Uterus (tissue), 4 donors: ENCODE measurements at places on chromosomes 1 and 21. TPM values are rescaled to one million over a fixed set of nuclear protein-coding genes. Genes with fewer than 3 reads are reported as not detected.

DNA sequence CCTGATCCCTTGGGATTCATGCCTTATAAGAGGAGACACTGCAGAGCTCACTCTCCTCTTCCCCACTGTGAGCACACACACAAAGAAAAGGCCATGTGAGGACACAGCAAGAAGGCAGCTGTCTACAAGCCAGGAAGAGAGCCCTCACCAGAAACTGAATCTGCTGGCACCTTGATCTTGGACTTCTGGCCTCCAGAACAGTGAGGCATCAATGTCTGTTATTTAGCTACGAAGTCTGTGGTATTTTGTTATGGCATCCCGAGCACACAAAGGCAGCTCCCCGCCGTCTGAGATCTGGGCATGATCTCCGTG is 47.1 kb upstream of the RPL11 start:
- no peaks in the 10 kb centered on the region for H3K27me3 ChIP-seq
- H3K36me3 ChIP-seq = no peaks in the 10 kb centered on the region
- DNase-seq = no peak
- H3K4me1 ChIP-seq = no peaks in the 10 kb centered on the region

DNA sequence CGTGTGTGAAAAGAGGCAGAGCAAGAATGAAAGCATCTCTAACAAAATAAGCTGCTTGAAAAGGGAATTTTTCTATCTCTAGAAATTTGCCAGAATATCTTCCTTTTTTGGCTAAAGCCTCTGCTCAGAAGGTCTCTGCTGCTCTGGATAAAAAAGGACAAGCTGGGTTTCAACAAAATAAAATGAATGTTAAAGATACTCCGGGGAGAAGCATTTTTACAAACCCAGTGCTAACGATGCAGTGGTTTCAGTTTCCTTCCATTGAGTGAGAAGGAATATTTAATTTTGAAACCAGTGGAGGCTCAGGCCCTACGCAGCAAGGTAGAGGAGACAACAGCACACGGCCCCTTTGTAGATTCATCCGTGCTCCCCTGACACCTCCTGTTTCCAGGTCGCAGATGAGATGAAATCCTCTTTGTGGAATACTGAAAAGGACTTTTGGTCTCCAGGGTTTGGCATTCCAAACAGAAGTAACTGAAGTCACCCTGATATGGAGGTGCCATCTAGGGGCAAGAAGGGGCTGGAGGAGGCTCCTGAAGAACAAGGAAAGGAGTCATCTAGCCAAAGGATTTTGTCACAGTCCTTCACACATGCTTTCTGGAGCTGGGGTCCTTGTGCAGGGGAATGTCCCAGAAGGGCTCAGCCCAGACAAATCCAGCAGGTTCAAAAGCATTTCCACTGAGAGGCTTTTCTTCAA is 65.7 kb upstream of the SYT6 start:
- H3K4me1 ChIP-seq = no peaks in the 10 kb centered on the region
- peak overlapping the region; percentile 27 for H3K4me3 ChIP-seq
- no peaks in the 10 kb centered on the region for H3K36me3 ChIP-seq
- no peak for DNase-seq
- H3K27ac ChIP-seq = peak overlapping the region; percentile 38
- H3K27me3 ChIP-seq = no peaks in the 10 kb centered on the region

DNA sequence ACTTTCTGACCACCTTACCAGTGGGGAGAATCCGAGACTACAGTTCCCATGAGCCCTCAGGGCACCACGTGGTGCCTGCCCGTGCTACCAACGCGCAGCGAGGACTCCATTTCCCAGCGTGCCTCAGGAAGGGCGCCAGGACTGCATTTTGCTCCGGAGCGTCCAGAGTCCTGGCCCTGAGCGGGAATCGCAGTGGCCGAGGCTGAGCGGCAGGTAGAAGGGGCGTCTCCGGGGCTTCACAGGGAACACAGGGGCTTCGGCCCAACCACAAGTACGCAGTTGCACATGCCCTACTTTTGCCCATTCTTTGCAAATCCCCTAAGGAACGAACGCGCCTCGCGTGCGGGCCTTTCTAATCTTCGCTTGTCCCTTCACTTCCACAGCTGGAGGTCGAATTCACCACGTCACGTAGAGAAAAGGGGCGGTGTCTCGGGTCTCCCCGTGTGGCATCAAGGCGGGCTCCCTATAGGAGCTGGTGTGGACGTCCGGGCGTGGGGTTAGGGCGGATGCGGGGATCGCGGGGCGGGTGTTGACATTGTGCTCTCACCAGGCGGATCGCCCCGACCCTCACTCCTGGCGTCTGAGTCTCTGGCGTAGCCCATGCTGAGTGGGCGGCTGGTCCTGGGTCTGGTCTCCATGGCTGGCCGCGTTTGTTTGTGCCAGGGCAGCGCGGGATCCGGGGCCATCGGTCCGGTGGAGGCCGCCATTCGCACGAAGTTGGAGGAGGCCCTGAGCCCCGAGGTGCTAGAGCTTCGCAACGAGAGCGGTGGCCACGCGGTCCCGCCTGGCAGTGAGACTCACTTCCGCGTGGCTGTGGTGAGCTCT is at the start of gene BOLA1:
Gene BOLA1 (plus strand): TSS at position 109 of the 825 bp plus-strand sequence. CDS start 492 bp downstream, at position 601.
- H3K36me3 ChIP-seq = no peaks in the 10 kb centered on the region
- peak; percentile 95 for DNase-seq
- no peaks in the 10 kb centered on the region for H3K4me1 ChIP-seq
- no peaks in the 10 kb centered on the region for H3K27me3 ChIP-seq
- peak within 1 kb of the TSS; percentile 52 for H3K4me3 ChIP-seq

DNA sequence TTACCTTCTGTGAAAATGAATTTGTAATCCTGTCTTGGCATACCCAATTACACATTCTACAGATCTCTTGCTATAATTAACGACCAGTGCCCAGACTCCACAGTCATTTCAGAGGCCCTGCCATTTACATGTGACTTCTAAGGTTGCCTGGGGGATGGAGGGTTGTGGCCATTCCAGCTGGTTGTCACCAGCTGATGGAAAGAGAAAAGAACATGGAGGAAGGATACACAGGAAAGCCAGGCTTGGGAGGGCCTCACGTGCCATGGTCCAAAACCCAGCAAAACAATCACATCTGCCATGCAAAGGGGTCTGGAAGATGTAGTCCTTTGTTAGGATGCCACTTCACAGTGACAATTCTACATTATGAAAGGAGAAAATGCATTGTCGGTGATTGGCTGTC is 59.3 kb downstream of the LAMC2 start:
- H3K4me3 ChIP-seq = no peak overlapping the region
- no peaks in the 10 kb centered on the region for H3K4me1 ChIP-seq
- H3K36me3 ChIP-seq = no peaks in the 10 kb centered on the region
- peak overlapping the region; percentile 8 for H3K27ac ChIP-seq
- H3K27me3 ChIP-seq = no peaks in the 10 kb centered on the region

GRCh38 chr21:33761441-33762036 is 119.2 kb downstream of the ITSN1 start:
- no peak overlapping the region for H3K4me3 ChIP-seq
- DNase-seq = peak; percentile 26
- peak overlapping the region; percentile 90 for H3K27ac ChIP-seq
- peaks cover 4% of the 10 kb centered on the region for H3K4me1 ChIP-seq
- no peaks in the 10 kb centered on the region for H3K36me3 ChIP-seq
- no peaks in the 10 kb centered on the region for H3K27me3 ChIP-seq

DNA sequence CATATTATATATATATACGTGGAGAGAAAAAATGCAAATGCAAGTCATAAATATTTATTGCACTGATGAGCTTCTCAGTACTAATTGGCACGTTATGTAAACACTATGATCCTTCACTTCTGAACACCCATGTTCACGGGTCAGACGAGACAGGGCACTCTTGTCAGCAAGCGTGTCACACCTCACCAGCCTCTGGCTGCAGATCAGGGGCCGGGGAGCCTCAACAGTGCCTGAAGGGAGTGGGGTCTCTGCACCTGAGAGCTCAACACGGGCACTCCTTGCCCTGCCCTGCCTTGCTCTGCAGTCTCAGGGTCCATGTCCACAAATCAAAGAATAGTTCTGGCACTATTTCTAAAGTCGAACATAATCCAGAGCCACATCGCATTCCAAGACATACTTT is 409 bp upstream of the HIVEP3 start:
- H3K36me3 ChIP-seq = no peaks in the 10 kb centered on the region
- no peak overlapping the region for H3K4me3 ChIP-seq
- H3K4me1 ChIP-seq = no peaks in the 10 kb centered on the region
- H3K27me3 ChIP-seq = no peaks in the 10 kb centered on the region
- no peak overlapping the region for H3K27ac ChIP-seq

GRCh38 chr1:192588546-192588945 is 13.0 kb downstream of the RGS1 start:
- peak overlapping the region; percentile 14 for H3K27ac ChIP-seq
- no peaks in the 10 kb centered on the region for H3K4me1 ChIP-seq
- H3K4me3 ChIP-seq = no peak overlapping the region
- no peak for DNase-seq
- H3K36me3 ChIP-seq = no peaks in the 10 kb centered on the region

DNA sequence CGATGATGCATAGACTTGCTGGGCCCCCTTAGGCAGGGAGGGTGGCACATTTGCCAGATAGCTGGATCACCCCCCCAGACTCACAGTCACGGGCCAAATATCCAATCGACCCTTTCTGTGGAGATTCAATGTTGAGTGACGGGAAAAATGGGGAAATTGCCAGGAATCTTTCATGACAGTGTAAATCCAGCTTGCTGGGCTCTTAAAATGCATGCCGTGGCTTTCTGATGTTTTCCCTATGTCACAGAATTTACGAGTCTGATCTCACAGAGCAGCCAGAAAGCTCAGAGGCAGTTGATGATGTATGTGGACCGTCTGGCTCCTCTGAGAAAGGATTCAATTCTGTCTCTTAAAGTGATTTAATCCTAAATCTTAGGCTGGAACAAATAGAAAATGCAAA is 150.1 kb upstream of the ZNF644 start:
- H3K4me1 ChIP-seq = no peaks in the 10 kb centered on the region
- H3K4me3 ChIP-seq = no peak overlapping the region
- H3K27me3 ChIP-seq = peaks cover 3% of the 10 kb centered on the region
- DNase-seq = peak; percentile 19
- H3K36me3 ChIP-seq = no peaks in the 10 kb centered on the region

DNA sequence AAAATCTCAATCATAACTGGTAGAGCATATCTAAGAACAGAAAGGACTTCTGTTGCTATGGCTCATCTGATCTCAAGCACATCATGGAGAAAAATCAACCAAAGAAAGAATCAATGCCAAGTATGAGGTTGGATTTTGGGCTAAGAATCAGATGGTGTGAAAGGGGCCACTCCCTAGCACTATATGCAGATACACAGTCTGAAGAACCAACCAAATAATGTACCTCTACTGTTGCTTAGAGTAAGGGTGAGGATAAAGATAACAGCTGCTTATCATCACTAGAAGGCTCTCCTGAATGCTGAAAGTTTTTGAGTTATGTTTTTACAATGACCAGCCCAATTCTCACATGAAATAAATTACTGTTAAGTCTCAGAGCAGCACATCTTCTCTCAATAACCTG is 35.6 kb downstream of the ST7L start:
- H3K4me3 ChIP-seq = no peak overlapping the region
- H3K4me1 ChIP-seq = no peaks in the 10 kb centered on the region
- no peaks in the 10 kb centered on the region for H3K36me3 ChIP-seq

GRCh38 chr21:32423320-32424190 is 11.0 kb downstream of the EVA1C start:
- H3K36me3 ChIP-seq = no peaks in the 10 kb centered on the region
- peaks cover 13% of the 10 kb centered on the region for H3K4me1 ChIP-seq
- no peaks in the 10 kb centered on the region for H3K27me3 ChIP-seq
- no peak overlapping the region for H3K4me3 ChIP-seq
- no peak for DNase-seq
- H3K27ac ChIP-seq = no peak overlapping the region

- H3K36me3 ChIP-seq = no peaks in the 10 kb centered on the region
- no peak for DNase-seq
Observed at GRCh38 chr1:80248886-80249285, 1242.4 kb upstream of the ADGRL4 start.

DNA sequence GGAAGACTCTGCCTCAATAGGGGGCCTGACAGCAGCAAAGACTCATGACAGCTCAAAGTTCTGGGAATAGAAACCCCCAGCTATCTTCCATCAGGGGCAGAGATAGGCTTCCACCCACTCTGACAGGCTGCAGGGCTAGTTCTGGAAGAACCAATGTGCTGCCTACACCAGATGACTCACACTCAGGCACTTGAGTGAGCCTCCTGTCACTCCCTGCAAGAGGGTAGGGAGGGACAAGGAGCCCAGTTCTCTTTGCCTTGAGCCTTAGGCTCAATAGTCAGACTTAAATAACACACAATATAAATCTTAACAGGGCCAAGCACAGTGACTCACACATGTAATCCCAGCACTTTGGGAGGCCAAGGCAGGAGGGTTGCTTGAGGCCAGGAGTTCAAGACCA is 386.4 kb downstream of the HHAT start:
- H3K36me3 ChIP-seq = no peaks in the 10 kb centered on the region
- H3K27me3 ChIP-seq = no peaks in the 10 kb centered on the region
- no peaks in the 10 kb centered on the region for H3K4me1 ChIP-seq
- no peak overlapping the region for H3K27ac ChIP-seq
- no peak for DNase-seq
- no peak overlapping the region for H3K4me3 ChIP-seq

DNA sequence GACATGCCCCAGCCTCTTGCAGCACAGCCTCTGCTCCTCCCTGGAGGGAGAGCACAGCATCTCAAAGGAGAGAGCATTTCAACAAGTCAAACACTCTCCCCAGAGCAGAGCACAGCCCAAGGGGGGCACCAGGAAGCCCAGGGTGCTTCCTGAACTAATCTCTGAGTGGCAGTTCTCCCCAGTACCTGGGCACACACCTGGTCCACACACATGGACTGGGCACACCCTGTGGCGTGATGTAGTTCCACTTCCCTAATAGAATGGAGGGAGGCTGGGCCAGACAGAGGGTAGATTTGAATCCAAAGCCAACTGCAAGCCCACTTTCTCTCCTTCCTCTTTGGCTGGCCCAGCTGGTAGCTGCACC is 55.5 kb downstream of the CD46 start:
- H3K4me3 ChIP-seq = no peak overlapping the region
- H3K4me1 ChIP-seq = peaks cover 21% of the 10 kb centered on the region
- H3K36me3 ChIP-seq = no peaks in the 10 kb centered on the region
- peak overlapping the region; percentile 73 for H3K27ac ChIP-seq
- DNase-seq = no peak

Gene ATAD3C
- 1.7 TPM for total RNA-seq

Gene CHI3L2
- 0.69 TPM for total RNA-seq

Gene RNU1-4
- under 0.01 TPM for total RNA-seq

Gene NBPF6
- not detected for total RNA-seq

Gene C1orf87
- 0.18 TPM for total RNA-seq

Gene IGSF9
- 1.2 TPM for total RNA-seq
